ENCODE measurements at places on chromosomes 4 and X.

DNA sequence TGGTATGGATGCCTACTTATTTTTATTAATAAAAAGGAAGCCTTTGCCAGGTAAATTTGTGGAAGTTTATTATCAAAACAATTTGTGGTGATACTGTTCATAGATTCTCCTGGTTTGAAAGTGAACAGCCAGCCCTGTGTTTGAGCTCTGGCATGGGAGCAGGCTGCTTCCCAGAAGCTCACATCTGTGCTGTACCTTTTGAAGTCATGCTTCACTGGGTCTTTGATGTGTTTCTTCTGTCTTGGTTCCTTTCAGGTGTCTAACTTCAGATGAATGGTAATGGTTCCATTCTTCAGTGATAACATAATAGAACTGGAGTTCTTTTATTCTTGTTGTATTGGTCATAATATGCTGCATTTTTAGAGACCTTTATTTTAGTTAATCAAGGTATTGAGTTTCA lies 85.5 kb downstream of the BMPR1B start:
- DNase-seq: no peak

- no peak for DNase-seq
Measured at GRCh38 chr4:40731792-40732245, 17.9 kb upstream of the NSUN7 start.

DNA sequence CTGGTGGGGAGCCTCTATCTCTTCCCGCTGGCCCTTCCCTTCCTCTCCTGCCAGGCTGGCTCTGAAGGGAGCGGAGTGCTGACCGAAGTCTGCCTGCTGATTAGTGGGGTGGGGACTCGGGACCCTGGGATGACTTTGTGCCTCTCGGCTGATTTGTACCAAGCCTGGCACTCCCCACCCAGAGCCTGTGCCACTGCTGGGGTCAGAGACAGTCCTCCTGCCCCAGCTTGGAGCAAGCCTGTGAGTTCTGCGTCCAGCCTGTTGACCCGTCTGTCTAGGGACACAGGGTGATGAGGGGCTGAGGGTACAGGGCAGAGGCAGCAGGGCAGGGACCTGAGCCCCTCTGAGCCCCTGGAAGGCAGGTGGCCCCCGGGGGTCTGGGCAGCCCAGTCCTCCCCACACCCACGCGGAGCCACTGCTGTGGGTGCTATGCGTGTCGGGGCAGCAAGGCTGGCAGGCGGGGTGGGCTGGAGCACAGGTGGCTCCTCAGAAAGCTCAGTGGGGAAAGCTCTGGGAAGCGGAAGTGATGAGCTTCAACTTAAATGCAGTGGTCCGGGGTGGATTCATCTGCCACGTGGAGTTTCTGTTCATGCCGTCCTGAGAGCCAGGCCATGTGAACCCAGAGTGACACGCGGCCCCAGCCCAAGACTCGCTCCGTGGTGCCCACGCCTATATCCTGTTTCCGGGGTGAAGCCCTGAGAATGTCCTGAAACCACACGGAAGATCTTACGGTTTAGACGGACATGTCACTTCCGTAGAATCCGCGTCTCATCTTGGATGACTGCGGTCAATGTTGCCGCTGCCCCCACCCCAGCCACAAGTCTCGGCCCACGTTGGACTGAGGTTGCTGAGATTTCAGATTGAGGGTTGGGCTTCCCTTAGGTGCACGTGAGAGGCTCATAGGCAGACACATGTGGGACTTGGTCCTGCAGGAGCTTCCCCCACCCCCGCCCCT lies 21.1 kb upstream of the UVSSA start:
- DNase-seq: no peak

- no peak for DNase-seq
Measured at GRCh38 chrX:118508635-118509034, 13.0 kb downstream of the DOCK11 start.

DNA sequence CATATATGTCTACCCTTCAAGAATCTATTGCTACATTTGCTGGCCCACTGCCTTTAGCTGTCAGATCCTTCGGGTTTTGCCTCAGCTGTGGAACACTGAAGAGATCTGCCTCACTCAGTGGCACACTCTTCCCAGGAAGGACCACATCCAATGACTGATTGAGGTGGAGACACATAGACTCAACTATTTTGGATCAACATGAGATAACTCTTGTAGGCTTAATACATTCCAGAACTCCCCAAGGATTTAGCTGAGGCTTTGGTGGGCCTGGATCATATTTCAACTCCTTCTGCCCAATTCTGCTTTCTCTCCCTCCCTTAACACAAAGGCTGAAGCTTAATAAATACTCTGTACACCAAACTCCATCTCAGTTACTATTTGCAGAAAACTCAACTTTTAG lies 100.5 kb downstream of the CORIN start:
- no peak for DNase-seq

- no peak for DNase-seq
Measured at GRCh38 chr4:189062047-189062820, 878.4 kb upstream of the FRG1 start.

DNA sequence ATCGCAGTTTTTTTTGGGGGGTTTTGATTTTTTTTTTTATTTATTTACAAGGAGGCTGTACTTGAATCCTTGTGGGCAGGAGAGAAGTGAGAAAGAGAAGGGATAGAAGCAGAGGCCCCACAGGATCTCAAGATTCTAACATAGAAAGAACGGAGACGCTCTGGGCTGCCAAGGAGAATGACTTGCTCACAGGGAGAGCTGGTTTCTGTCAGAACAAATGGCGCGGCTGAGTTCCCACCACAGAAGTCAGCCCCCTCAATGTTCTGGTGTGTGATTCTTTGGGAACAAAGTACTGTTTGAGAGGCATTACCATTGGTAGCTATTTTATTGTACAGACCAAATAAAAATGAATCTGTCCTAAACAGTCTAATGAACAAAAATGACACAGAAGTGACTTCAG lies 80.6 kb downstream of the ATXN3L start:
- no peak for DNase-seq

GRCh38 chrX:110257889-110258288 lies 60.0 kb downstream of the AMMECR1 start:
- no peak for DNase-seq

DNA sequence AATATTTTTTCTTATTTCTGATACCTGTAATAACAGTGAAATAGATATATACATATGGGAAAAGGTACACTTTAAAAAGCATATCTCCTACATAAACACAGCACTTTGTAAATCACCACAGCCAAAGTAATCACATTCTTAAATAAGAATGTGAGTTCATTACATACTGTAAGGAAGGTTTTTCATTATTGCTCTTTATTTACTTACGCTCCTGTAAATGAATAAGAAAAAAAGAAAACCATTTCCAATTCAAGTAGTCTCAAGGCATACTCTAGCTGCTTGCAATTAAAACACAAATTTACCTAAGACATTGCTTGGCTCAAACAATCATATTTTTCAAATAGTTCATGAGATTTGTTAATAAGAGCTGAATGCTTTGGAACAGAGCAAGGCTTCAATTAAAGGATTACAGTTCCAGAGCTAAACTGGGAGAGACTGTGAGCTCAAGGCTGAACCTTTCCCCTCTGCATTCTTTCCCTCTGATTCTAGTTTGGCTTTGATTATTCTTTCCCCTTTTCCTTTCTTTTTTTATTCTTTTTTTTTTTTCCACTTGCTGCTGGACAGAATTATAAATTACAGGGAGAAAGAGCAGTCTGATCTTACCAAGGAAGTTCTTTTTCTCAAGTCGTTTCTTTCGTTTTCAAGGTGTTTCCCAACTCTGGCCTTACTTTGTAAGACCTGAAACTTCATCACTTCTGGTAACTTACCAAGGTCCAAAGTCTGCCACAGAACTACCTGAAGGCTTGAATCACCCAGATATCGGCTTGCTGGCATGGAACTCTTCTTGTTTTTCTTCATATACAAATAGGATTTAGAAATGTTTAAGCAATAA lies 278.3 kb downstream of the INPP4B start:
- no peak for DNase-seq

- no peak for DNase-seq
Measured at GRCh38 chr4:8218371-8219031, 19.4 kb downstream of the SH3TC1 start.

DNA sequence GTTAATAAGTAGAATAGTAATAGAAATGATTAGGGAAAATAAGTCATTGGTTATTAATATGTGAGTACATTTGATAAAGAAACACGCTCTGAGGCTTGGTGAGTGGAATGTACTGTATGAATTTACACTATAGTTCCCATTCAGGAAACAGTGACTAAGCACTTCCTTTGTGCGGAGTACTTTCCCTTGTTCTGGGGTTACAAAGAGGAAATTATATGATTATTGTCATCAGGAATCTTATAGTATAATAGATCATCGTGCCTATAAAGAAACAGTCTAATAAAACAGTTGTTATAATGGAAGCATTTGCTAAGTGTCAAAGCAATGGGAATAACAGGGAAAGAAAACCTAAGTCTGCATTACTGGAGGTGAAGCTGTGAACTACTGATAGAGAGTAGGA lies 138.0 kb downstream of the RPA4 start:
- DNase-seq: no peak

GRCh38 chrX:41086627-41086932 lies 1.3 kb downstream of the USP9X start:
- DNase-seq: no peak

DNA sequence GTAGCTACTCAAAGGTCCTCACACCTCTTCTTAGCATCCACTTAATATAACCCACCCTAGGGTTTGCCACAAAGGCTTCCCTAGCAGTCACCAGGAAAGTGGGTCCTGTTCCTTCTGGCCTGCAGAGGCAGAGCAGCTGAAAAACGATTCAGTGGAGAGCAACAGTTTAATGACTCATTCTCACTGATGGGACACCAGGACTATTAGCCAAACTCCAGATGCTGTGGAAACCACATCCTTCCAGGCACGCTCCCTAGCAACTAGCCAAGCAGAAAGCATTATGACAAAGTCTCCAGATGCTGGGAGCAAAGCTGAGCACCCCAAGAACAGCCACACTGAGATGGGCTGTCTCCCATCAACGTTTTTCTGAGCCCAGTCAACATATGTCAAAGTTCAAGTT lies 30.3 kb upstream of the UTP14A start:
- no peak for DNase-seq

GRCh38 chr4:22778547-22779163 lies 85.9 kb downstream of the GBA3 start:
- no peak for DNase-seq

DNA sequence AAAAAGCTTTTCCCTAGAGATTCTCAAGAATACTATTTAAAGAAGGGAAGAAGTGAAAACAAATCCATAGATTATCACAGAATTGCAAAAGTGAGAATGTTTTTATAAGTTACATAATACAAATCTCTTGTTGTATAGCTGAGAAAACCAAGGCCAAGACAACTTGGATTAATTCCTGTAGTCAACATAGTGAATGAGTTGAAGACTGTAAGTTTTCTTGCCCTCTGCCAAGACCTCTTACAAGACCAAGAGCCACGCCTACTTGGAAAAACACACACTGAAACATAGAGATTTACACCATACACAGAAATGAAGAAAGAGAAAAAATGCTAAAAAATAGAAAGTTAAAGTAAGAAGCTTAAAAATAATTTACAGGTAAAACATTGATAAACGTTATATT lies 2024.0 kb downstream of the PCDH7 start:
- DNase-seq: no peak

Measured in cerebellum (tissue), 4 donors.